Effector memory CD4-positive, alpha-beta T cell (primary cell): ENCODE measurements at places on chromosomes 1 and 21.

- DNase-seq: no peak
Observed at GRCh38 chr1:167879508-167879907, 34.4 kb downstream of the ADCY10 start.

GRCh38 chr1:198660341-198661261 lies 21.8 kb downstream of the PTPRC start:
- DNase-seq: no peak

- no peak for DNase-seq
Observed at GRCh38 chr1:117113199-117113598, 8.3 kb downstream of the TRIM45 start.

- no peak for DNase-seq
Observed at GRCh38 chr21:26148071-26148839, 22.3 kb downstream of the APP start.

DNA sequence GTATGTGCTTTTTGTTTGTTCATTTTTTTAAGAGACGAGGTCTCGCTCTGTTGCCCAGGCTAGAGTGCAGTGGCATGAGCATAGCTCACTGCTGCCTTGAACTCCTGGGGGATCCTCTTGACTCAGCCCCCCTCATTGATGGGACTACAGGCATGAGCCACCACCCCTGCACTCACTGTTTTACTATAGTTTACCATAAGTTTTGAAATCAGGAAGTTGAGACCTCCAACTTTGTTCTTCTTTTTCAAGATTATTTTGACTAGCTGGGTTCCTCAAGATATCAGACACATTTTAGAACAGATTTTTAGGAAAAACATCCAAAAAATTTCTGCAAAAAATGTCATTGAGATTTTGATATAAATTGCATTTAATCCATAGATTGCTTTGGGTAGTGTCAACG lies 120.4 kb upstream of the FGGY start:
- no peak for DNase-seq

DNA sequence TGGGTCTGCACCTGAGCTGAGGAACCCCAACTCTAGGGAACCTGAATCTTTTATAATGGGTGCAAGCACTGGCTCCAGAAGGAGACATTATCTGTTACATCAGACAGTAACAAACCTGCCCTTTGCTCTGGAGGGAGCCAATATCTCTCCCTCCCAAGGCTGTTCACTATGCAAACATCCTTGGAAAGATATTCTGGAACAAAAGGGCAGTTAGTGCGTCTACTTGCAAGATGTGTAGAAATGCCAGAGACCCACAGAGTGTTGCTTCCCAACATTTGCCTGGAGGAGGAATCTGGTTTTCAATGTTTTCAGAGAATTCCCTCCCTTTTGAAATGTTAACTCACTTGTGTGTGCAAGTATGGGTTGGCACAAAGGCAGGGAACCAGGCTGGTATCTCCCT lies 31.9 kb downstream of the UMODL1 start:
- DNase-seq: no peak

DNA sequence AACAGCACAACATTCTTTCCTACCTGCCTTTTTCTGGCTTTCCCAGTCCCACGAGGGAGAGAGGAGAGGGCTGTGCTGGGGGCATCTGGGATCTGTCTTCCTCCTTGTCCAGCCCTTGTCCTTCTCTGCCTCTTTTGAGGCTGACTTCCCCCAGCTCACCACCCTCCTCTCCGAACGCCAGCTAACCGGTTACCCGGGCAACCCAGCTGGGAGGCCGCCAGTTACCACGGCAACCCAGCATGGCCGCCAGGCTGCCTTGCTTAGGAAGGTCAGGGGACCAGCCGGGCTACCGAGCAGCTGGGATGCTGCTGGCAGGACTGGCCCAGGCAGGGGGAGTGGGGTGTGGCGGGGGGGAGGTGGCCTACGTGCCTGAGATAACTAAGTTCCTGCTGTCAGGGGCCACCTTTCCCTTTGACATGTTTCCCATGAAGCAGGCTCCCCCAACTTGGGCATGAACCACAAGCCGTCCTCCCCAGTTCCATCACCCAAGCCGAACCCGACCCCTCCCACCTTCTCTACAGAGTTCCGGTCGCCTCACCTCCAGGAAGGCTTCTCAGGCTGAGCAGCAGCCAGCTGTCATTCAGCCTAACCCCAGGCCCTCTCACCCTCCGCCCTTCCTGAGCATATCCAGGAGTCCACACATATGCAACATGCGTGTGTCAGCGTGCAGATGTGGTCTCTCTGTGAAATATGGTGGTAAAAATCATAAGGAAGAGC lies 8.7 kb downstream of the PLEKHA6 start:
- no peak for DNase-seq

- DNase-seq: no peak
Observed at GRCh38 chr1:53740621-53741105, 1.7 kb upstream of the GLIS1 start.

DNA sequence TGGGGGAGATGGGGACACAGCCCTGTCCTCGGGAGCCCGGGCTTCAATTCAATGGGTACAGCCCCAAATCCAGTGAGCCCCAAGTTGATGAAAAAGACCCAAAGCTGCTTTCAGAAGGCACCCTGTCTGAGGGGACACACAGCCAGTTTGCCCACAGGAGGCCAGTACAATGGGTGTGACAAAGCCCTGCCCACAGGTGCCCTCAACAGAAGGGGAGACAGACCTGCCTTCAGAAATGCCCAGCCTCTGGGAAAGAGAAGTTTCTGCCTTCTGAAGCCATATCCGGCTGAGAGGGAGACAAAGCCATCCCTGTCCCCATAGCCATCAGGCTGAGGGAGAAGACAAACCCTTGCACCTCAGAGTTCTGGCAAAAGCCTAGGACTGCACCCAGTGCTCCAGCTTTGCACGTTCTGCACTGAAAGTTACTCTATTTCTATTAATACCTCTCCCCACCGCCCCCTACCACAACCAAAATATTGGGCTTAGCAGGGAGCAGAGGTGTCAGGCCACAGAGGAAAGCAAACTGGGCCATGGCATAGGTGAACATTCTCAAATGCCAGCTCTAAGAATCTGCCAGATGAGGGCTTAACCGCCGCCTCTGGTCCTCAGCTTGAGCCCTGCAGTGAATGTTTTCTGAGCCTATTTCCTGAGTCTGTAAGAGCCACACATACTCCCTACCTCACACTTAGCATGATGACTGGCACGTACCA lies 18.0 kb upstream of the PTAFR start:
- DNase-seq: no peak

- no peak for DNase-seq
Observed at GRCh38 chr1:201841265-201841912, 12.4 kb downstream of the IPO9 start.

GRCh38 chr1:75855010-75855409 lies 58.3 kb downstream of the MSH4 start:
- no peak for DNase-seq

GRCh38 chr1:90558126-90558525 lies 159.0 kb downstream of the BARHL2 start:
- DNase-seq: no peak

DNA sequence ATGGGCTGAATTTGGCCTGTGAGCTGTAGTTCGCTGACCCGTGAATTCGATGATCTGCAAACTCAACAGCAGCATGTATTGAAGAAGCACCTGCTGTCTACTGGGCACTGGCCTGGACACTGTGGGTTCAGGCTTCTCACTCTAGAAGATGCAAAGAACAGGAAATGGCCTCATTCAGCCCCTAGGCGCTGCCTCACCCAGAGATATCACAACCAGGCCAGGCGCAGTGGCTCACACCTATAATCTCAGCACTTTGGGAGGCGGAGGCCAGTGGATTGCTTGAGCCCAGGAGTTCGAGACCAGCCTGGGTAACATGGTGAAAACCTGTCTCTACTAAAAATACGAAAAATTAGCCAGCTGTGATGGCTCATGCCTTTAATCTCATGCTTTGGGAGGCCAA lies 23.6 kb downstream of the MFAP2 start:
- no peak for DNase-seq

DNA sequence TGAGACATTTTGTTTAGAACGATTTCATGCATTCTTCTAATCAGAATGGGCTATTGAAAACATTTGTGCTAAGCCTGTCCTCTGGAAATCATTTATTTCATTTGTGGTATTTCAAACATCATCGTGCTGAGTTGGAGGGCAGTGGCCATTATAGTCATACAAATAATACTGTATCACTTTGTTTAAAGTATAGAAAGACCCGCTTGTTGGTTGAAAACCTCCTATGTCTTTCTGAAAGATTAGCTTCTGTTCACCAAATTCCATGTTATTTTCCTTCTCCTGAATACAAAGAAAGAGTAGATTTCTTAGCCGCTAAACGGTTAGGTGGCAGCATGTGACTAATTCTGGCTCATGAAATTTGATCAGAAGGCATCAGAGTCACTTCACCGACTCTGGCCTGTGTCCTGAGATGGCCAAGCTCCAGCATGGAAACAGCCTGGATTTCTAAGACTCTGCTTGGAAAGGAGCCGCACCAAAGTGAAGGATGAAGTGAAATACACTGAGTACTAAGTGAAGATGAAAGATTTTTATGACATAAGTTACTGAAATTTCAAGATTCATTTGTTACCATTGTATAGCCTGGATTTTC lies 355.1 kb downstream of the USP25 start:
- DNase-seq: no peak

DNA sequence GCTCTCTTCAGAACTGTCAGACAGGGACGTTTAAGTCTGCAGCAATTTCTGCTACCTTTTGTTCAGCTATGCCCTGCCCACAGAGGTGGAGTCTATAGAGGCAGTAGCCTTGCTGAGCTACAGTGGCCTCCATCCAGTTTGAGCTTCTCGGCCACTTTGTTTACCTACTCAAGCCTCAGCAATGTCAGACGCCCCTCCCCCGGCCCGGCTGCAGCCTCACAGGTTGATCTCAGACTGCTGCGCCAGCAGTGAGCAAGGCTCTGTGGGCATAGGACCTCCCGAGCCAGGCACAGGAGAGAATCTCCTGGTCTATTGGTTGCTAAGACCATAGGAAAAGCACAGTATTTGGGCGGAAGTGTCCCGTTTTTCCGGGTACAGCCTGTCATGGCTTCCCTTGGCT lies 89.9 kb upstream of the PDC start:
- no peak for DNase-seq

GRCh38 chr1:67162954-67163353 lies 3.3 kb upstream of the IL23R start:
- no peak for DNase-seq

DNA sequence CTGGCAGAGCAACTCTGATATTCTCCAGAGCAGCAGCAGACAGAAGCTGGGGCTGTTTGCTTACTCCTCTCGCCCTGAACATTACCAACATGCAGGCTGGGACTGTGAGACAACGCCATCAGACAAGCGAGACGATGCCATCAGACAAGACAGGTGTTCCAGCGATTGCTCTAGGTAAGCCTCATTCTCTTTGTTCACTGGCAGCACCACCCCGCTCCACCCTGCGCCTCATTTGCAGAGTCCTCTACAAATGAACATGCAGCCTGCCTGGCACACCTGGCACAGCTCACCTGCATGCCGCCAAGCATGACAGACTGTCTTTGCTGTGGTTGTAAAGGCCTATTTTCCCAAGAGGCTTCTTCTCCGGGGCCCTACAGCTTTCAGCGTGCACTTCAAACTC lies 346.2 kb downstream of the SMYD3 start:
- no peak for DNase-seq

GRCh38 chr1:244680667-244681066 lies 27.7 kb downstream of the DESI2 start:
- no peak for DNase-seq
